ENCODE measurements at places on chromosomes 3 and 15.

DNA sequence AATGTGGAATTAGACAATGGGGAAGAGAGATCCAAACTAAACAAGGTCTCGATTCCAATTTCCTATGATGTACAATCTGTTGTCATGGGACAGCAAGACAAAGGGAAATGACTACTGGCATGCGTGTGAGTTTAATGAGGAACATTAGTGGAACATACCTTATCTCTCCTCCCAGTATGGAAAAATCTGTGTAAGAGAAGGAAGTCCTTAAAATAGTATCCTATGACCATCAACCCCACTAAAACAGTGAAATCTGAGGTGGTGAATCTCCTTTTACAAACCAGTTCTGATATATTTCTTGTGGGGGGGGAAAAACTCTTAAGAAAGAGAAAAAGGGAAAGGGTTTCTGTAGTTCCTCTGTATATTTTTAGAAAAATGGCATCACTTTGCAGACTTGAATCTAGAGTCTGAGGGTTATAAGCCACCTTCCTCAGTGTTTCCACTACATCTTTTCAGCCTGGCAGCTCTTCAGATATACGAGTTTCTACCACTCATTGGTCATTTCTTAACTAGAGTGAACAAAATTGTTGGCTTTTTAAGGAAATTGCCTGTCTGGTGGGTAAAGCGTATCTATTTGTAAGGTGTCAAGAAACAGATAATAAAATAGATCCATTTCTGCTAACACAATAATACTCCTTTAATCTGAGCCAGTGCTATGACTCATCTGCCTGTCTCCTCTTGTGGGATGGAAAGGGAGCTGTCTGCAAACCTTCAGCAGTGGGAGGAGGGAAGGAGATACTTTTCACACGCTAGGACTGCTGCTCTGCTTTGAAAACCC is 3.0 kb upstream of the TNFAIP8L3 start:
- no peak for DNase-seq

DNA sequence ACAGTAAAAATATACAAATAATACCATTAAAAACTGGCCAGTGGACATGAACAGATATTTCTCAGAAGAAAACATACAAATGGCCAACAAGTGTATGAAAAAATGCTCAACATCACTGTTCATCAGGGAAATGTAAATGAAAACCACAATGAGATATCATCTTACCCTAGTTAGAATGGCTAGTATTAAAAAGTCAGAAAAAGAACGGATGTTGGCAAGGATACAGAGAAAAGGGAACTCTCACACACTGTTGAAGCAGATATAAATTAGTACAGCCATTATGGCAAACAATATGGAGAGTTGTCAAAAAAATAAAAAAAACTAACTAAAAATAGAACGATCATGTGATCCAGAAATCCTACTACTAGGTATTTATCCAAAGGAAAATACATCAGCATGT is 222.7 kb upstream of the NAALADL2 start:
- DNase-seq, result no peak

DNA sequence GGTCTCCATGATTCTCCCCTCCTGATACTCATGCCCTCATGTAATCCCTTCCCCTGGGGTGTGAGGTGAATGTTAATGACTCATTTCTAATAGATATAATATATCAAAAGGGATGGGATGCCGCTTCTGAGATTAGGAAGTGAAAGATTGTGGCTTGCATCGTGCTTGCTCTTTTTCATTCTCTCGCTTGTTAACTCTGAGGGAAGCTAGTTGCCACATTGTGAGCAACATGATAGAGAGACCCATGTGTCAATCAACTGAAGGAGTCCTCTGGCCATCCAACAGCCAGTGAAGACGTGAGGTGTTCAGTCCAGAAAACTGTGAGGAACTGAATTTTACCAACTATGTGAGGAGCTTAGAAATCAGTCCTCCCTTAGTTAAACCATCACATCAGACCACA is 28.9 kb upstream of the DRD3 start:
- no peak for DNase-seq

DNA sequence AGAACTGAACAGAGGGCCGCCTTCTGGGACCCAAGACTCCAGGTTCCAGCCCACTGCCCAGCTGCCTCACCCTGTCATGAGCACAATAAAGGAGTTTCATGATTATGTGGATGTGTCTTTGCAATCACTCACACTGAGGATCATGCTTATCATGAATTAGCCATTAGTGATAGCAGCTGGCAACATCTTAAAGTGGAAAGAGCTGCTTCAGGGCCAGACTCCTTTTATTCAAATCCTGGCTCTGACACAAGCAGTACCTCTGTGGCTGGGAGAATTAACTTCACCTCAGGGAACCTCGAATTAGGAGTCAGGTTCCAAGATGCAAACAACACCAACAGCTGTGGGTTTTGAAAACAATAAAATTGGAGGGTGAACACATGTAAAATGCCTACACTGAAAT is 6.6 kb upstream of the SCAP start:
- no peak for DNase-seq

DNA sequence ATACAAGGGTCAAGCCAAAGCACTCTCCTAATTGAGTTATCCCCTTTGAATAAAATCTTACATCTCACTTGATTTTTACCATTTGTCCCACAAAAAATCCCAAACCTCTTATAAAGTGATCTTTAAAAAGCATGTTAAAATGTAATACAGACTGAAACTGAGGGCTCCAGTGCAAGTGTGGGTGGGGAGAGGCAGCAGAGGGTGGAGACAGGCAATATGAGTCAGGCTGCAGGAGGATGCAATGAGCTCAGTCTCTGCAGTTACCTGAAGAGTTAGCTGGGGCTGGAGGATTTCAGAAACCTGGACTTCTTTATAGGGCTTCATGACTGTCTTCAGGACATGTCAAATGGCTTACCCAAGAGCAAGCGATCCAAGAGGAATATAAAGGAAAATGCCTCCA is 14.2 kb upstream of the COLQ start:
- no peak for DNase-seq

DNA sequence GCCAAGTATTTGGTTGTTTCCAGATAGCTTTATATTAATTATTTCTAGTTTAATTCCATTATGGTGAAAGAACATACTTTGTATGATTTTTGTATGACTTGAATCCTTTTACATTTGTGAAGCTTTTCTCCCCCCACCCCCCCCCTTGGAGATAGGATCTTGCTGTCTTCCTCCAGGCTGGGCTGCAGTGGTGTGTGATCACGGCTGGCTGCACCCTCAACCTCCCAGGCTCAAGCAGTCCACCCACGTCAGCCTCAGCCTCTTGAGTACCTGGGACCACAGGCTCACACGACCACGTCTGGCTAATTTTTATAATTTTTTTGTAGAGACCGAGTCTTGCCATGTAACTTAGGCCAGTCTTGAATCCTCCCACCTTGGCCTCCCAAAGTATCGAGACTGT is 29.5 kb downstream of the ARL8B start:
- DNase-seq, result no peak

- no peak for DNase-seq
These were observed 51.6 kb downstream of the ACAD9 start for GRCh38 chr3:128931046-128931445.

- no peak for DNase-seq
These were observed 57.8 kb upstream of the C15orf39 start for GRCh38 chr15:75143738-75144334.

DNA sequence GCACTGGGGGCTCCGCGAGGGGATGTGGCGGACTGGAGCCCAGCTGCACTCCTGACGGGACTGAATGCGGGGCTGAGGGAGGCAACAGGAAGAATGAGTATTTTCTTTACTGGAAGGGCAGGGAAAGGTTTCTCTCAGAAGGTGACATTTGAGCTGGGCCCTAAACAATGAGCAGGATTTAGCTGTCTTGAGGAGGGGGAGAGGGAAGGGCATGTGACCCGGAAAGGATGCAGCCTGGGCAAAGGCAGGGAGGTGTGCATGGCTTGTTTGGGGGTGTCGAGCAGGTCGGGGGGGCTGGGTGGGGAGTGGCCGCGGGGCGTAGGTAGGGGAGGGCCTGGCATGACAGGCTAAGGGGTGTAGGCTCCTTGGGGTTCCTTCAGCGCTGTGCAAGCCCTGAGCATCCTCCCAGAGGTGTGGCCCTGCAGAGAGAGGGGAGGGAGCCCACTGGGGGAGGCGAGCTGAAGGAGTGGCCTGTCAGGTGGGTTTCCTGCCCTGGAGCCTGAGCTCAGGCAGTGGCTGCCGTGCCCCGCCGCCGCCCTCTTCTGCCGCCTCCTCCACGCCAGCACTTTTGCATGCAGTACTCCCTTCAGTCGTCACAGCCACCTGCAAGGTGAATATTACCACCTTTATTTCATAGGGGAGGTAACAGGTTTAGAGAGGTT is 17.2 kb upstream of the ANKDD1A start:
- no peak for DNase-seq

DNA sequence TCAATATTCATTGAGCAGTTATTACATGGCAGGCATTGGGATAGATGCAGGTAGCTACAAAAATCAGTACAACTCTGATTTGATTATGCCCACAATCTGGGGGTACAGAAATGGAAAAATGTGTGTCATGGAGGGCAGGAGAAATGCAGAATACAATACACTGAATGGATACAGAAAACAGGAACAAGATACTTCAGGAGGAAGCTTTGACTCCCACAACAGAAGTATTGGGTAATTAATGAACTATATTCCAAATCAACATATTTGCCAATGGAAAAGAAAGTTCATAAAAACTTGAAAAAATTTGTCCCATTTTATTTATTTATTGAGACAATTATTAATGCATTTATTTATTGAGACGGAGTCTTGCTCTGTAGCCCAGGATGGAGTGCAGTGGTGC is 207.0 kb downstream of the SUCLG2 start:
- DNase-seq, result no peak

- peak; percentile 79 for DNase-seq
These were observed 82.0 kb downstream of the GPR156 start for GRCh38 chr3:120203016-120203415.

GRCh38 chr3:52126036-52126435 is 28.2 kb downstream of the POC1A start:
- no peak for DNase-seq

- peak; percentile 2 for DNase-seq
These were observed 34.1 kb upstream of the DET1 start for GRCh38 chr15:88580532-88580931.

GRCh38 chr3:28935146-28935545 is 345.7 kb upstream of the RBMS3 start:
- DNase-seq, result no peak

- no peak for DNase-seq
These were observed 5.0 kb downstream of the AEN start for GRCh38 chr15:88625943-88626741.

GRCh38 chr3:126732281-126733060 is 28.4 kb downstream of the CHCHD6 start:
- DNase-seq, result peak; percentile 17

GRCh38 chr3:70010346-70010745 is 10.8 kb downstream of the SAMMSON start:
- no peak for DNase-seq

GRCh38 chr3:128217702-128218547 is 64.6 kb downstream of the EEFSEC start:
- DNase-seq, result no peak

DNA sequence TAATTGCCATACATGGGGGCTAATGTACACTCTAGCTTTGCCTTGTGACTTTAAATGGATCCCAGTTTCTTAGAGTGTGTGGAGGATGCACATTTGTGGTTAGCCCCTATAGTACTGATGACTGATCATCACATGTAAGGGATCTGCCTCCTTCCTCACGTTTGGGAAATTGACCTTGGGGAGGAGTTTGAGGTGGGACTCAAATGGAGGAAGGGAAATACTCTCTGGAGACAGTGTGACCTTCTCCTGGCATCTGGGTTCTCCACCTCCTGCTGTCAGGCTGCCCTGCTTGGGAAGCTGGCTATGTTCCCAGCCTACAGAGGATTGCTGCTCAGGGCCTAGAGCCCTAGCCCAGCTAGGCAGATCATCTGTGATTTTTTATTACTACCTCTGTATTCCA is 48.7 kb downstream of the PPM1L start:
- DNase-seq, result peak; percentile 33

All from LNCaP clone FGC (cell line).